ENCODE measurements at places on chromosomes 2 and 18. TPM values are rescaled to one million over a fixed set of nuclear protein-coding genes. Genes with fewer than 3 reads are reported as not detected.
A peak's percentile ranks its signal among the peaks of the same experiment; 100 is the strongest.

- H3K4me3 ChIP-seq, result no peak overlapping the region
- no peak for DNase-seq
- H3K36me3 ChIP-seq, result no peaks in the 10 kb centered on the region
- H3K27me3 ChIP-seq, result no peaks in the 10 kb centered on the region
Observed at GRCh38 chr2:42245396-42245795, 76.2 kb downstream of the EML4 start.

DNA sequence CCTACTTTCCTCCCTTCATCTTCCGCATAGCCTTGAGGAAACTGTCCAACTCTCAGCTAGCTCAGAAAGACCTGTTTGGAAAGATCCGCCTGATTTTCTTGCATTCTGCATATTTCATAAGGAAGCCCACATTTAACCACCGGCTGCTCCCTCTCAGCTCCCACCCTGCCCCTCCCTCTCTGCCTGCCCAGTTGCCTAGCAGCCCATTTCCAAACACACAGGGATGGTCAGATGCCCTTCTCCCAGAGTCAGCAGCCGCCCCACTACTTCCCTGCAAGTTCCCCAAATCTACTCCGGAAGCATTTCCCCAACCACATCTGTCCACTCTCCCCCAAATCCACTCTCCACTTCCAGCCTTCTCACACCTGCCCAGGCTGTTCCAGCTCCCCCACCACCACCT lies 96.0 kb downstream of the TNS1 start:
- peaks cover 7% of the 10 kb centered on the region for H3K36me3 ChIP-seq
- DNase-seq, result peak; percentile 57
- H3K4me3 ChIP-seq, result no peak overlapping the region
- H3K4me1 ChIP-seq, result peaks cover 95% of the 10 kb centered on the region
- no peaks in the 10 kb centered on the region for H3K27me3 ChIP-seq

DNA sequence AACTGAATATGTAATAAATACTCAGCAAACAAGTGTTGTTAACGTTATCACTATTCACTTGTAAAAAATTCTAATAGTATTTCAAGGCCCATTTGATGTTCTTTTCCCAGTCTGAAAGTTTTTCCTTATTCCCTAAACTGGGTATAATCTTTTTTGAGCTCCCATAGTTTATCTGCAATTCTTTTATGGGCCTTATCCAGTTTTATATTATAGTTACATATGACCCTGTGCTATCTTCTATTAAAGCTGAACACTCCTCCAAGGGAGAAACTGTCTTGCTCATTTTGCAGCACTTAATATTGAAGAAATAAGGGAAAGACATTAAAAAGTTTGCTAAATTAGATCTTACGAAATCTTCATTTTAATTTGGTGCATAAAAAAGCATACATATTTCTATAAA lies 13.9 kb downstream of the PELI1 start:
- H3K27ac ChIP-seq, result no peak overlapping the region
- no peak overlapping the region for H3K4me3 ChIP-seq
- no peaks in the 10 kb centered on the region for H3K36me3 ChIP-seq
- no peak for DNase-seq

DNA sequence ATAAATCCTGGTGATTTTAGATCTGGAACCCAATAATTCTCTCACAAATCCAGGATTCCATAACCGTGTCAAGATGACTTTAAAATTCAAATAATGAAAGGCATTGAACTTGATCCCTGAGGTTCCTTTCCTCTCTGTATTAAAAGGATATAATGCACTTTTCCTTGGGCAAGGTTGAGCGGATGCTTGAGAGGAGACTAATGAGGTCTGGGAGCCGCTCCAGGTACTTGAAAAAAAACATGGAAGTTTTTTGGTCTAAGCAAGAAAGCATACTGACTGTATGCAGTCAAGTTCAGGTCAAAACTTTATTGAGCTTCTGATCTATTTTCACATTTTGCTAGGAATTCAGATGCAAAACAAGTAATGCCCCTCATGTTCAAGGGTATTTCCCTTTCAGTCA lies 318.5 kb downstream of the RAD51AP2 start:
- H3K36me3 ChIP-seq, result no peaks in the 10 kb centered on the region
- H3K27ac ChIP-seq, result no peak overlapping the region
- no peaks in the 10 kb centered on the region for H3K4me1 ChIP-seq
- no peaks in the 10 kb centered on the region for H3K27me3 ChIP-seq

DNA sequence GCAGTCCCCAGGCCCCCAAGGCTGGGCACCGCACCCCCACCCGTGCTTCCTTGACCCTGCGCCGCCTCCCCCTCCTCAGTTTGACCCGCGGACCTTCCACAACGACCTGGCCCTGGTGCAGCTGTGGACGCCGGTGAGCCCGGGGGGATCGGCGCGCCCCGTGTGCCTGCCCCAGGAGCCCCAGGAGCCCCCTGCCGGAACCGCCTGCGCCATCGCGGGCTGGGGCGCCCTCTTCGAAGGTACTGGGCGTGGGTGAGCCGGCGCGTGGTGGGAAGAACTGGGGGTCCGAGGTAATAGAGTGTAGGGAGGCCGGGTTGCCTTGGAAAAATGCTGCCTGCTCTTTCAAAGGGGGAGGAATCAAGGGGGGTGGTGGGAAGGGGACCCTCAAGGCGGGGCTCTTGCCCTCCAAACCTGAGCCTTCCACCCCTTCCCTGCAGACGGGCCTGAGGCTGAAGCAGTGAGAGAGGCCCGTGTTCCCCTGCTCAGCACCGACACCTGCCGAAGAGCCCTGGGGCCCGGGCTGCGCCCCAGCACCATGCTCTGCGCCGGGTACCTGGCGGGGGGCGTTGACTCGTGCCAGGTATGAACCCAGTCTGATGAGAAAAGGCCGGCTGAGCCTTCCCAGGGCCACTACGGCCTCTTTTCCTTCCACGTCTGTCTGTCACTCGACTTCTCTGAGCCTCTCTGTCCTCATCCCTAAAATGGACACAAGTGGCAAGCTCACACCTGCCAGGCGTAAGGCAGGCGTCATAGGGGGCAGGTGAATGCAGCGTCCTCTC lies 2.6 kb downstream of the PRSS56 start:
- peaks cover 29% of the 10 kb centered on the region for H3K4me1 ChIP-seq
- H3K4me3 ChIP-seq, result no peak overlapping the region
- peaks cover 41% of the 10 kb centered on the region for H3K27me3 ChIP-seq
- no peaks in the 10 kb centered on the region for H3K36me3 ChIP-seq

DNA sequence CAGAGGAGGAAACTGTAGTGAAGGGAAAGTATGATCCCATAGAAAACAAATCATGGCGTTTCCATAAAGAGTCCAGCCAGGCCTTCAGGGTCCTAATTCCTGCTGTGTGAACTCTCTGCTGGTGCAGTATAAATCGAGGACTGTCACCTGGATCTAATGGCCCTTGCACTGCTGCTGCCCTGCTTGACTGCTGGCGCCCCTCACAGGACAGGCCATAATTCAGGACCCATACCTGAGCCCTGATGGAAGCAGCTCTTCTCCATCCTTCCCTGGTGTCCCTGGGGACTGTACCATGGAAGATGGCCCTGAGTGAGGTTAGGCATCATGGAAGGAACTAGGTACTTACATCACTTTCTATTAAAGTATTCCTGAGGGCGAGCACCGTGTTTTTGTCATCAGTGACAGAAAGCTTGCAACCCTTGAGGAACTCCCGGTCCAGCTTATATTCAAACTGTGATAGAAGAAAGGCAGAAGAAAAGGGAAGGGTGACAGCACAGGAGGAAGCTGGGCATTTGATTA lies 116.9 kb downstream of the RIF1 start:
- no peak overlapping the region for H3K27ac ChIP-seq
- no peak overlapping the region for H3K4me3 ChIP-seq
- H3K36me3 ChIP-seq, result no peaks in the 10 kb centered on the region
- no peaks in the 10 kb centered on the region for H3K27me3 ChIP-seq
- no peaks in the 10 kb centered on the region for H3K4me1 ChIP-seq
- no peak for DNase-seq

- no peak for DNase-seq
- no peak overlapping the region for H3K4me3 ChIP-seq
- H3K27ac ChIP-seq, result no peak overlapping the region
Observed at GRCh38 chr18:59834267-59834666, 65.5 kb upstream of the PMAIP1 start.

DNA sequence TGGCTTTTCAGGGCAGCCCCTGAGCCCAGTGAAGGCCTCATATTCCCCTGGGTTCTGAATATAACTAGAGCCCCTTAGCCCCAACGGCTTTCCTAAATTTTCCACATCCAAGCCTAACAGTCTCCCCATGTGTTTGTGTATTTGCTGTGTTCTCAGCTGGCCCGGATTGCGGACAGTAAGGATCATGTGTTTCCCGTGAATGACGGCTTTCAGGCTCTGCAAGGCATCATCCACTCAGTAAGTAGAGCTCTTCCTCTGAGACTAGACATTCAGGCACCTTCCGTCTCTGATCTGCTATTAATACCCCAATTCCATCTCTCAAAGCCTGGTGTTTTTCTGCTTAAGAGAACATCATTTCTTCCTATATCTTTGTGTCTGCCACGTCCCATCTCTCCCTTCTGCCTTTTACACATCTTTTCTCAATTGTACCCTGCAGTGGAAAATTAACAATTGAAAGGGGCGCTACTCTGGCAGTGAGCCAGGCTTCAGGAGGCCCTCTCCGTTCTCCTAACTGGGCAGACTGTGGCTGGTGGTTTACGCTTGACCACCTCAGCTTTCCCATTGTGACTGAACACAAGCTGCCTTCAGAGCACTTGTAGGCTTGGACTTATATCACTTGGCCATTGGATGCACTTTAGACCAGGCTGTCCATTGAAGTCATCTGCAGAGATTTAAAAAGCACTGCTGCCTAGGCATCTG lies 64.4 kb downstream of the ANTXR1 start:
- H3K36me3 ChIP-seq, result no peaks in the 10 kb centered on the region
- no peaks in the 10 kb centered on the region for H3K27me3 ChIP-seq
- H3K27ac ChIP-seq, result no peak overlapping the region
- no peak overlapping the region for H3K4me3 ChIP-seq

- H3K27me3 ChIP-seq, result no peaks in the 10 kb centered on the region
- no peak for DNase-seq
- peaks cover 19% of the 10 kb centered on the region for H3K4me1 ChIP-seq
- no peaks in the 10 kb centered on the region for H3K36me3 ChIP-seq
Observed at GRCh38 chr2:217552081-217552480, 450.7 kb downstream of the TNS1 start.

- H3K27me3 ChIP-seq, result no peaks in the 10 kb centered on the region
- H3K36me3 ChIP-seq, result no peaks in the 10 kb centered on the region
- H3K4me1 ChIP-seq, result no peaks in the 10 kb centered on the region
- H3K27ac ChIP-seq, result no peak overlapping the region
- H3K4me3 ChIP-seq, result no peak overlapping the region
Observed at GRCh38 chr18:44564922-44565321, 115.8 kb upstream of the SETBP1 start.

DNA sequence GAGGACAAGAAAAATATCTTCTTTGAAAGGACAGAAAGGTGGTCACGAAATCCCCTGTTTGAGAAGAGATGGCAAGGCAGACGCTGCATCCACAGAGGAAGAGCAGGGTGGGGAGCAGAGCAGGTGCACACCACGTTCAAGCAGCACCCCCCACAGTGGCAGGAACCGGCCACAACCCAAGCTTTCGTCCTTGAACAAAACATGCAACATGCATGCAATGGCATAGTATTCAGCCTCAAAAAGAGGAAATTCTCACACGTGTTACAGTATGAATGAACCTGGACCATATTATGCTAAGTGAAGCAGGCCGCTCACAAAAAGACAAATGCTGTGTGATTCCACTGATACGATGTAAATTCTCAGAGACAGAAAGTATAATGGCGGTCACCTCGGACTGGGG lies 51.4 kb downstream of the CMPK2 start:
- no peak overlapping the region for H3K4me3 ChIP-seq
- DNase-seq, result no peak
- H3K36me3 ChIP-seq, result no peaks in the 10 kb centered on the region
- no peak overlapping the region for H3K27ac ChIP-seq

DNA sequence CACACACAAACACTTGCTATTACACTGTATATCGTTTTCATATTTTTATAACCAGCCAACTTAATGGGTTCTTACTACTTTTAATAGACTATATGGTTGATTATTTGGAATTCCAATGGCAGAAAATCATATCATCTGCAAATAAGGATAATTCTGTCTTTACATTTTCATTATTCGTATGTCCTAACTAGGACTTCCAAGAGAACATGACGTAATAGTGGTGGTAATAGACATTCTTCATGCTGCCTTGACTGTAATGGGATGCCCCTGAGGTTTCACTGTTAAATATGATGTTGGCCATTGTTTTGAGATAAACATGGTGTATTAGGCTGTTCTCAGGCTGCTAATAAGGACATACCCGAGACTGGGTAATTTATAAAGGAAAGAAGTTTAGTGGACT lies 45.2 kb downstream of the DYNAP start:
- H3K27me3 ChIP-seq, result no peaks in the 10 kb centered on the region
- H3K36me3 ChIP-seq, result no peaks in the 10 kb centered on the region
- no peaks in the 10 kb centered on the region for H3K4me1 ChIP-seq
- no peak overlapping the region for H3K27ac ChIP-seq
- no peak for DNase-seq

DNA sequence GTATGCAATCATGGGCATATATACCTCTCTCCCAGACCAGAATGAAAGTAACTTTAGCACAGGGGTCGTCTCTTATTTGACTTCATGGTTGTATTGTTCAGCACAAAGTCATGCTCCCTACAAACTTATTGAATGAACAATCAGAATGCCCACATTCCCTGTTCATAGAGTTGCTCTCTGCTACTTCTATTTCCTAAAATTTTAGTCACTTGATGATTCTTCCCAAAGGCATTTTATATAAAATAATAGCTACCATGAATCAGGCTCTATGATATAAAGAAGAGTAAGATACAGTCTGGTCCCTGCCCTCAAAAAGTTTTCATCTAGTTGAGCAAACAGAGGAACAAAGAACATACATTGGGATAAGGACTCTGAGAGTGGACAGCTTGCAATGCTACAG lies 162.2 kb downstream of the SLC39A10 start:
- H3K36me3 ChIP-seq, result no peaks in the 10 kb centered on the region
- no peaks in the 10 kb centered on the region for H3K27me3 ChIP-seq
- H3K4me1 ChIP-seq, result no peaks in the 10 kb centered on the region

- H3K27me3 ChIP-seq, result no peaks in the 10 kb centered on the region
- DNase-seq, result no peak
- no peak overlapping the region for H3K4me3 ChIP-seq
- H3K27ac ChIP-seq, result no peak overlapping the region
- H3K36me3 ChIP-seq, result no peaks in the 10 kb centered on the region
Observed at GRCh38 chr2:20953146-20953824, 90.6 kb downstream of the APOB start.

GRCh38 chr2:110157153-110157793 lies 41.7 kb upstream of the MALL start:
- peaks cover 7% of the 10 kb centered on the region for H3K36me3 ChIP-seq
- H3K4me3 ChIP-seq, result no peak overlapping the region
- no peak overlapping the region for H3K27ac ChIP-seq
- H3K27me3 ChIP-seq, result no peaks in the 10 kb centered on the region
- H3K4me1 ChIP-seq, result no peaks in the 10 kb centered on the region
- peak; percentile 14 for DNase-seq

GRCh38 chr2:54256091-54256694 lies at the start of gene TSPYL6:
Gene TSPYL6 (minus strand): TSS chr2:54256229. CDS start chr2:54256151, 78 bp downstream.
- no peak for DNase-seq
- H3K36me3 ChIP-seq, result no peaks in the 10 kb centered on the region
- no peaks in the 10 kb centered on the region for H3K4me1 ChIP-seq
- no peak within 1 kb of the TSS for H3K27ac ChIP-seq
- no peaks in the 10 kb centered on the region for H3K27me3 ChIP-seq

PAIP2B gene
- 86.6 TPM for total RNA-seq

CHST9 gene
- total RNA-seq, result 14.1 TPM

GALNT5 gene
- total RNA-seq, result 0.20 TPM

TUBA4B gene
- total RNA-seq, result not detected

LRRC30 gene
- total RNA-seq, result not detected

MTCL1 gene
- total RNA-seq, result 5.2 TPM

Measured in heart left ventricle (tissue), 16 donors.